ENCODE measurements at places on chromosomes 5 and 9. TPM values are rescaled to one million over a fixed set of nuclear protein-coding genes. Genes with fewer than 3 reads are reported as not detected.

DNA sequence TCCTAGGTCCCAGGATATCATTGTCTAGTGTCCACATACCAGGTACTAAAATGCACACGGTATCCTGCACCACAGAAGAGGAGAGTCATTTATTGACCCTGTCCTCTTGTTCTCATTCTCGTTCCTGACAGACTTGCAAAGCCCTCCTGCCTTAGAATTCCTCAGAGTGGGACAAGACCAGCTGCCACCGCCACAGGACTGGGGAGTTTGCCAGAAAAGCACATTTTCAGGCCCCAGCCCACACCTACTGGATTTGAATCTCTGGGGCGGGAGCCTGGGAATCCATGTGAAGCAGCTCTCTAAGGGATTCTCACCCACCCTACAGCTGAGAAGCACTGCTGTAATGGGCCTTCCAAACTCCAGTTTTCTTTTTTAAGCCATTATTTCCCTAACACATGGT is 68.0 kb upstream of the FANCC start:
- no peak for DNase-seq

- DNase-seq: no peak
These were observed 3.2 kb downstream of the PRSS3 start for GRCh38 chr9:33798545-33798944.

DNA sequence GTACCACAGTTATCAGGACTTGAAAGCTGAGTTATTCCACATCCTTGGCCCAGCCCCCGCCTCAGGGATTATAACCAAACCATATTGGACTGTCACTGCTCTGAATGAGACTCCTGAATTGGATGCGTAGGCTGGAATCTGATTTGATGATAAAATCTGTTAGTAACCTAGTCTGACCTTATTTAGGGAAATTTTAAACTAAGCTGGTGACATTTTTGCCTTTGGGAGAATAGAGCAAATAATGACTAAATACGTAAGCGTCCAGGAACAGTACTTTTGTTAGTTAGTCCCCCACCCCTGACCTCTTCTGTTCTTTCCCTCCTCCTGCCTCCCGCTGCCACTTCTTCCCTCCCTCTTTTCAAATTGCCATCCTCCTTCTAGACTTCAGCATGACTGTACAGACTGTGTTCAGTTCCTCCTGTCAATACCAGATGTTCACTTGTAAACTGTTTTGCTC is 92.6 kb downstream of the TLE4 start:
- DNase-seq: no peak

- DNase-seq: no peak
These were observed 62.8 kb upstream of the IL33 start for GRCh38 chr9:6152788-6153187.

The FRMPD1 gene
- total RNA-seq: 0.06 TPM

GRCh38 chr5:168860503-168860902 is 281.3 kb upstream of the PANK3 start:
- no peak for DNase-seq

DNA sequence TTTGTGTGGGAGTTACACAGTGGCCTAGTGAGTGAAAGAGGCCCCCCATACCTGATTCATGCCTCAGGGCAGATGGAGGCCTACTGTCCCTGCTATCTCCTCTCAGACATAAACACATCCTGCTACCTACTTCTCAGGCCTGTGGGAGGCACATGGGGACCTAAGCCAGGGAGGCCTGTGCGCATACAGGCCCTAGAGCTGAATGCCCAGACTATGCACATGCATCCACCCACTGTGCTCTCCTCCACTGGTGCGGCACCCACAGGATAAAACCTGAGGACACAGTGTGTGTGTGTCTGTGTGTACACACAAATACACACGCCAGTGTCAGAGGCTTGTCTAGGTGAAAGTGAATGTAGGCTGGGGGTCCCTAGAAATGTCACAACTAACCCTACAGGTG is 1.4 kb downstream of the PAX5 start:
- no peak for DNase-seq

DNA sequence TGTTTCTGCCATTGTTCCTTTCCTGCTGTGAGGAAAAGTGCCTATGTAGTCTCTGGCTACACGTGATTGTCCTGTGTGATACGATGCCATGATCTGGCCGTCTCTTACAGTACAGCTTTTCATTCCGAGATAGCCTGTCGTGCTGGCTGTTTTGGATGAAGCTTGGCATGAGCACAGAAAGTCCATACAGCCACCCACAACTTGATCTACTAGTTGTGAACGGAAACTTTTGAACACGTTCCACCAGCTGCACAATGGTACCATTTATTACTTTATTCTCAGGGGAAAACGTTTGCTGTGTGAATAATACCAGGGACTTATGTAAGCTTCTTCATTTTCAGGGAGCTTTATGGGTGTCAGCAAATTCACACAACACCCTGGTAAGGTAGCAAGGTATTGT is 217.6 kb upstream of the ANKRD55 start:
- no peak for DNase-seq

Data from Daoy (cell line).